ENCODE measurements at places on chromosomes 7 and 10.

DNA sequence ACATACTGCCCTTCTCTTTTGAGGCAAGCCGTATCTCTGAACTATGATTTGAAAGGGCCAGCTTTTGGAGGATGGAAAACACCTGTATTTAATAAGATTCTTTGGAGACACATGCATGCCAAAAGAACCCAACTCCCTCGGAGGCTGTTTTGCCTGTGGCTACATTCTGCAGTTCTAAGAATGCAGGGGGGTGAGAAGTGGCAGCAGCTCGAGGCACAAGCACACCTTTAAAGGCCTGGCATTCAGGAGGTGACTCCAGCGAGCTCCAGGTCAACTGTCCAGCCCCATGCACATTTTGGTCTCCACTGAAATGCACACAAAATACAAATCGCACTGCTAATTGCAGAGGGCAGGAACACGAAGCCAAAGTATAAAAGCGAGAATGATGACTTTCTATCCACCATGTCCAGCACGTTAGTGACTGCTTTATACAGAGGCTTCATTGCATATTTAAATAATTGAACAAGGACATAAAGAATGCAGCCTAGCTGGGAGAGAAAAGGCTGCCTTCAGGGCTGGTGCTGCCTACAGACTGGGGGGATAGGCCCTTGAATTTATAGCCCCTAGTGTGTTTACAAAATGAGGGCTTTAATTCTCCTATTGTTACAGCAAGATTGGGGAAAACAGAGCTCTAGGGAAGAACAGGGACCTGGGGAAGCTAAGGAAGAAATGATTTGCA lies 359.3 kb downstream of the PLXNA4 start:
- no peak for DNase-seq

GRCh38 chr7:37109016-37109683 lies 339.5 kb downstream of the ELMO1 start:
- no peak for DNase-seq

- DNase-seq: no peak
Measured at GRCh38 chr10:96413151-96413787, 54.5 kb upstream of the OPALIN start.

DNA sequence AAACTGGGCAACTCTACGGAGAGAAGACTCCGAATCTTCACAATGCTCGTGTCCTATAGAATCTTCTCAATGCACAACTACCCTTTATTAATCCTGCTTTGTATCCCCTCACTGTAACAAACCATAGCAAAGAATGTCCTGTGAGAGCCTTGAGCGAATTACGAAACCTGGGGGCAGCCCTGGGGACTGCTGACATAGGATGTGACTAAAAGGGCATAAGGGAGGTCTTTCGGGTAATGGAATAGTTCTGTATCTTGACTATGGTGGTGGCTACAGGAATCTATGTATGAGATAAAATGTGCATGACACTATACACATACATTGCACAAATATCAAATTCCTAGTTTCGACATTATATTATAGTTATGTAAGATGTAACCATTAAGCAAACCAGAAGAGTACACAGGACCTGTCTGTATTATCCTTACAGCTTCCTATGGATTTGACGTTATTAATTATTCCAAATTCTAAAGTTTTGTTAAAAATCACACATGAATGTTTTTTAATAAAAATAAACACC lies 162.5 kb upstream of the KCTD7 start:
- no peak for DNase-seq

DNA sequence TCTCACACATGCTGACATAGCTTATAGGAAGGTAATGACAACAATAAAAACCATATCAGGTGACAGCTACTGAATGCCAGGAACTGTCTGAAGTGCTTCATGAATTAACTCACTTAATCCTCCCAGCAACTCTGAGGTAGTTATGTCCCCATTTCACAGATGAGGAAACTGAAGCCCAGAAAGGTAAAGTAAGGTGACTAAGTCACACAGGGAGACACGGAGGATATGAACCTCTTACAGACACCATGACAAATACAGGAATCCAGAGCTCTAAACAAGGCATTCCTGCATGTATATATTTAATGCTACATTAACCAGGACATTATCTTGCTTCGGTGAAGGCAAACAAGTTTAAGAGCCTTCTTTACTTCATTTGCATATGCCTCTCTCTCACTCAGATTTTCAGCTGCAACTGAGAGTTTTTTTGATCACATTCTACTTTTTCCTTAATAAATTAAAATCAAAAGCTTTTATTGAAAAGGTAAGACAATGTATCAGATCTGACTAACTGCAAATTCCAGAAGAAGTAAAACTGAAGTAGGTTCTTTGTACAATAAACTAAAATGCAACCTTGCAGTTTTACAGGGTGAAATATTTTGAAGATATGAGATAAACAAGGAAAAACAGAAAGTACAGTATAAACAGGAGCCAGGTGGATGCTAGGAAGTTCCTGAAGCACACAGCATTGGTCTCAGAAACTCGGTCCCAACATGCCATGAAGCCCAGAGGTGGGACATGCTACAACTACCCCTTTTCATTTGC lies 79.5 kb downstream of the SGMS1 start:
- no peak for DNase-seq

DNA sequence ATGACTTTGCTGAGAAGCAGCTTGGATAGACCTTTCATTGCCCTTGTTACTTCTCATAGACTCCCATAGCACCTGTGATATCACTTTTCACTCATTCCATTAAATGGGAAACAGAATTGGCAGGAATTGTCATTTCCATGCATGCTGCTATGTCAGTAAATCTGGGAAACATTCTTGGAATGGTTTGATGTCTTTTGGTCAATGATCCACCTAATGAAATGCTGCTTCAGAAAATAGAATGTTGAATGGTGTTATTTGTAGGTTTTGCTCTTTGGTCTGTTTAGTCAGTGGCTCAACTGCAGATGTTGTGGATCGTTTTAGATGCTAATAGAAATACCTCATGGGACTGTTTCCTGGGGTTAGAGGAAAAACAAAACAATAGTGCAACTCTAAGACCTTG lies 127.8 kb downstream of the PLPP4 start:
- no peak for DNase-seq

DNA sequence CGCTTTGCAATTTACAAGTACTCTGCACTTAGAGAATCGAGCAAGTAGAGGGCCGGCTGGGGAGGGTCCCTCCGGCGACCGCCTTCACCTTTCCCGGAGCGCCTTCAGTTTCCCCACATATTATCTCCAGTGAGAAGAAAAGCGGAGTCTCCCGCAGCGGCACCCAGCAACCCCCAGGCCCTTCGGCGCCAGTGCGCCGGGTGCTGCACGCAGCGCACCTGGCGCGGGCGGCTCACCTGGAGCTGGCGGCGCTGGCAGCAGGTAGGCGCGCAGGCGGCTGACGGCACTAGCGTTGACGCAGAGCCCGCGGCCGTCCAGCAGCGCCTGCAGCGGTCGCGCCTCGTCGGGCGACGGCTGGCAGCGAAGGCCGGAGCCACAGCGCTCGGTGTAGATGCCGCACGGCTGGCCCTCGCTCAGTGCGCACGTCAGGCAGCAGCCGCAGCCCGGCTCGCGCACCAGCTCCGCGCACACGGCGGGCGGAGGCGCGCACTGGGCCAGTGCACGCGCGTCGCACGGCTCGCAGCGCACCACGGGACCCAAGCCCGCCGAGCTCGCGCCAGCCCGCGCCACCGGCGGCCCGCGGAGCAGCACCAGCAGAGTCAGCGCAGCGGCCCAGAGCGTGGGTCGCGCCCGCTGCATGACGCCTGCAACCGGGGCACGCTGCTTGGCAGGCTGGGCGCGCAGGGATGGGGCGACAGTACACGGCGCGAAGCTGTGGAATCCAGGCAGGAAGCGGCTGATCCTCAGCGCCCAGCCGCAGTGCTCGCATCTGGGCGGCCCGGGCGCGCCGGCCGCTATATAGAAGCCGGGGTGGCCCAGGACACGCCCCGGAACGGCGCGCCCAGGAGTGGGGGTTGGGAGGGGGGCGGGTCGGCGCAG lies at the start of gene IGFBP3:
TSS of gene IGFBP3 (minus strand) at position 771 of the 879 bp plus-strand sequence. CDS start at position 639, 132 bp downstream.
- DNase-seq: no peak

DNA sequence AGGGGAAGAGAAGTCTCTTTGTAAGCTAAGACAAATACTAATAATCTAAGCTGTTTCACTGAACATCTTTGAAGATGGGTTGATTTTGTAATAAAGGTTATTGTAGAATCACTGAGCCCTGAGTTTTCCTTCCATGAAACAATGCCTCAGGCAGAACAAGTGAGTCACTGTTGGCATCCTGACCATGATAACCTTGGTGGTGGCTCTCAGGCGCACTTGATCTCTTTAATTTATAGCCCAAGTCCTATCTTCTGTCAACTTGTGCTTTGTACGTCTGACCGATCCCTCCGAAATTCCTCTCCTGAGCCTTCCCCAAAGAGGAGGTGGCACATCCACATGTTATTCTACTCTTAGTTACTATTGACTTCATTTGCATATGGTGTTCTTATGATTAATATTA lies 812.9 kb downstream of the REEP3 start:
- no peak for DNase-seq

GRCh38 chr10:66782776-66783175 lies 143.1 kb upstream of the LRRTM3 start:
- no peak for DNase-seq

All from NCI-H1436 (cell line).